ENCODE measurements at places on chromosomes 1 and 21.

- DNase-seq = no peak
These were observed 7.9 kb upstream of the DISC1 start for GRCh38 chr1:231618609-231619256.

- peak; percentile 7 for DNase-seq
These were observed 82.4 kb downstream of the CAMK2N1 start for GRCh38 chr1:20403423-20404145.

- no peak for DNase-seq
These were observed 5.8 kb upstream of the MPZL1 start for GRCh38 chr1:167716000-167716271.

DNA sequence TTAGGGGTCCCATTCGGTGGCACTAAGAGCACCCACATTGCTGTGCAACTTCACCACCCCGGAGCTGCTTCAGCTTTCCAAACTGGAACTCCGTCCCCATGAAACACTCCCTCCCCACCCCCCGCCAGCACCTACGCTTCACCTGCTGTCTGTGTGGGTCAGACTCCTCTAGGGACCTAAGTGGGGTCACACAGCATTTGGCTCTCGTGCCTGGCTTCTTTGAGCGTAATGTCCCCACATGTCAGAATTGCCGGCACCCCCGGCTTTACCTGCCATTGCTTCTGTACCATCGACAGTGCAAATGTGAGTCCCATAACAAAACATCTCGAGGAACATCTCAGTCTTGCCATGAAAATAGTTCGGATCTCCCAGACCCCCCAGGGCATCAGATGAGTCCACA lies 35.9 kb upstream of the AGPAT3 start:
- no peak for DNase-seq

DNA sequence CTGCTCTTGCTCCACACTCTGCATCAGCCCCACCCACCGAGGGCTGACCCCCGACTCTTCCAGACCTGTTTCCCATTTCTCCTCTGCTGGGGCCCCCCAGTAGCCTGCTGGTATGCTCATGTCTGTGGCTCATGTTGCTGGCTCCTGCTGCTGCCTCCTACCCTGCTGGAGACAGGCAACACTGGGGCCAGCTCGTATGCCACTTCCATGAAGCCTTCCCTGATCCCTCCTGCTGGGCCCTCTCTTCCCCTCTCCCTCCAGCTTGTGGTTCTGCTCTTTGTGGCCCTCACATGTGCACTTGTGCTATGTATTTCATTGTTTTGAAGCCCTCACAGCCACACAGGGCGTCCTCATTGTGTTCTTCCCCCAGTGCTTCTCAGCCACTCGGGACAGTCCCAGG lies 40.5 kb downstream of the CNN3 start:
- no peak for DNase-seq

DNA sequence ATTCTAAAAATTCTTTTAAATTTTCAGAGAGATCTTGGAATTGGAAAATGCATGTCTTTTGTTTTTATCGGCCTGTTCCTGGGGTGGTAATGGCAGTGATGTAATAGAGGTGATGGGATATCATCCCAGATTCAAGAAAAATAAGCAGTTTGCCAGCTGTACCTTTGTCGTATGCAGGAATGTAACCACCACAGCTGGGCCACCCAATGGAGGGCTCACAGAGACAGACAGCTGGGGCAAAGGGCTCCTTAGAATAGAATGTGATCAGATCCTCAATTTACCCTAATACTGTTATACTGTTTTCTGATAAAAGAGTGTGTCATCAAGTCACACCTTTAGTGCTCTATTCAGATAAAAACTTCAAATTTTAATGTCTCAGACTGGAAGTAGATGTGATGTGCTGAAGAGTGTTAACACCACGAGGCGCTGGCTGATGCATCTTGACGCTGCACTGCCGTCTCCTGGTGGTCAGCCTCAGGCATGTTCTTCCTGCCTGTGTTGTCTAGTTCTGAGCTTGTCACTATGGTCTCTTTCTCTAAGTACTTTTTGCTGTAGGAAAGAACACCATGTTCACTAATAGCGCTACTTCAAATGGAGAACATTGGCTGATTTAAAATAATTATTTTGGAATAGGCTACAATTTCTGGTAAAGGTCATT lies 78.8 kb downstream of the C1orf21 start:
- DNase-seq = no peak

DNA sequence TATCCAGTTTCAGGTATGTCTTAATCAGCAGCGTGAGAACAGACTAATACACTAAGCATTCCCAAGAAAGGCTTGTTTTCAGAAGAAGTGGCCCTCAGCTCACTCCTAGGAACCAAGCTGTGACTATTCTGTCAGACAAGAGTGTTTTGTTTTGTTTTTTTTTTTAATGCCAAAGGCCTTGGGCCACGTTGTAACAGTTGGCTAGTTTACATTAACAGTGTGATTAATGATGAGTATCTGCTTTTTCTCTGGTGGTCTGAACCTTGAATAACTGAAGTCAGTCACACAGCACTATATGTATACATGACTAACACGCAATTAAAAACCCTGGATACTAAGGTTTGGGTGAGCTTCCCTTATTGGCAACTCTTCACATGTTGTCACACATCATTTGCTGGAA lies 21.9 kb downstream of the DPYD start:
- DNase-seq = no peak

DNA sequence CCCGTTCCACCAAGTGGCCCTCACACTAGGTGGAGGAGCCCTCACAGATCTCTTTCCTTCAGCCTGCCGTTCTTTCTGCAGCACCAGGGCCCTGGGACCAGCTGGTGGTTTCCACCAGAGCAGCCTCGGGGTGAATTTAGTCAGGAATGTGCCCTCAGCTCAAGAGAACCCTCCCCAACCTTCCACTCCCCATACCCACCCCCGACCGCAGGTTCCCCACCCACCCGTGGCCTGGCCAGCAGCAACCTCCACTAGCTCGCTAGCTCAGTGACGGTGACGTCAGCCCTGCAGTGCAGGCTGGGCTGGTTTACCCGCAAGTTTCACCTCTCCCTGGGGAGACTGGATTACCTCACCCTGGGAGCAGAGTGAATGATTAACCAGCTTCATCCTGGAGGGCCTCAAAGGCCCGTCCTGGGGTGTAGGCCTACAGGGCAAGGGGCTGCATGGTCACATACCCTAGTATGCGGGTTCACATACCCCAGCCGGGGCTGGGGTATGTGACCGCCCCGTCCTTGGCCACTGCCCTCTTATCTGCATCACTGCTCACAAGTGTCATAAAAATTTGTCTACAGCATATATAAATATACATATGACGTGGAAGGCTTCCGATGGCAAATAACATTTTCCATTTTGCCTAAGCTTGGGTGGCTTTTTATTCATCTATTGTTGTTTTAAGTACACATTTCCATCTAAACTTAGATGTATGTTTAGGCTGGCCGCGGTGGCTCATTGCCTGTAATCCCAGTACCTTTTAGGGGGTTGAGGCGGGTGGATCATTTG lies 24.5 kb downstream of the ELF3 start:
- peak; percentile 73 for DNase-seq

- no peak for DNase-seq
These were observed 787 bp downstream of the GRIK3 start for GRCh38 chr1:37033355-37034101.

DNA sequence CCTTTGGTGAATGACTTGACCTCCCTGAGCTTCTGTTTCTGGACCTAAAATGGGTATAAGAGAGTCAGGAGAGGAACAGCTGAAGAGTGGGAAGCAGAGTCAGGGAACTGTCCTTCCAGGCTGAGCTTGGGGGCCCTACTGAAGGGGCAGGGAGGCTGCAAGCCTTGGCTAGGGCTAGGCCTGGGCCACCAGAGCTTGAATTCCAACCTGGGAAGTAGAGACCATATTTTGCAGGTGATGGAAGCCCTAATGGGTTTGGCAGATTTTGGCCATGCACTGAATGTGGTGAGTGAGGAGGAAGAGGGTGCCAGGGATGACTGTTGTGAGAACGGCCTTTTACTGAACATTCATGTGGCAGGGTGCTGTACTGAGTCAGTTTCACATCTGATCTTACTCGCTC lies 69.4 kb upstream of the KLHDC7A start:
- no peak for DNase-seq

DNA sequence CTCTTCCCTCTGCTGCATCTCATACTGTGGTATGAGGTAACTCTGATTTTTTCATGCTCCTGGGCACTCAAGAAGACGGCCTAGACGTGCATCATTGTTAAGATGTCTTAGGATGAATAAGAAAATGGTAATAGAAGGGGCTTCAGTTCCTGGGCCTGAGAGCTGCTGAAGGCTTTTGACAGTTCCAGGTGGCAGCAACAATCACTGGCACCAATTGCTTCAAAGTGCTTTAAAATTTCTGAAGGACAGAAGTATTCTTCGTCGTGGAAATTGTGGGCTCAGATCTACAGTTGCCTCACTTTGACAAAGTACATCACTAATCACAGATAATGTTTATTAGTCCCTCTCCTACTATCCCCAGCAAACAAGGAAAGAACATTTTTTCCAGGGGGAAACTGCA lies 536.6 kb upstream of the CAMK1G start:
- no peak for DNase-seq

GRCh38 chr1:230515451-230516145 lies 89.5 kb upstream of the PGBD5 start:
- no peak for DNase-seq

DNA sequence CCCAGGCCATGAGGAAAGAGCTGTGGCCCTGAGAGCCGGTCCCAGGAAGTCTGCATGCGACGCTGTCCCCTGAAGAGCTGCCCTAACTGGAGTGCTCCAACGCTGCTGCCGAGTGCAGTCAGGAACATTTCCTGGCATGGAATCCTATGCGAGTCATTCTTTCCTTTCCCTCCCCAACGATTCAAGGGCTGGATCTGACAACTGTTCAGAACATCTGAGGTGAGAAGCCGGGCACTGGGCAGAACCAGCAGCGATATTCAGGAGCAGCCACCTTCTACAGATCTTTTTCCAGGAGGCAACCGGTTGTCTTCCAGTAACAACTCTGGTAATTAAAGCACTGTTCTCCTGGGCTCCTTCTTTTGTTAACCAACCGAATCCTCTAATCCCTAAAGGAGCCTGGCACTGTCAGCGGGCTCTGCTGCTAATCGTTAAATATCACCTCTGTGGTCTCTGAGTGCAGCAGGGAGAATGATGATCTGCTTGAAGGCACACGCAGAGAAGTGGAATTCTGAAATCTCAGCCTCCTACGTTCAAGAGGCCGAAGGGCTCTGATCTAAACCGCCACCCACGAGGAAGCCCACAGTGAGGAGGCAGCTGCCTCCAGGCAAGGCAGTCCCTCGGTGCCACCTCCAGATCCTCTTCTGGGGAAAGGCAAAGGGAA lies 55.8 kb downstream of the SLC45A1 start:
- peak; percentile 89 for DNase-seq

DNA sequence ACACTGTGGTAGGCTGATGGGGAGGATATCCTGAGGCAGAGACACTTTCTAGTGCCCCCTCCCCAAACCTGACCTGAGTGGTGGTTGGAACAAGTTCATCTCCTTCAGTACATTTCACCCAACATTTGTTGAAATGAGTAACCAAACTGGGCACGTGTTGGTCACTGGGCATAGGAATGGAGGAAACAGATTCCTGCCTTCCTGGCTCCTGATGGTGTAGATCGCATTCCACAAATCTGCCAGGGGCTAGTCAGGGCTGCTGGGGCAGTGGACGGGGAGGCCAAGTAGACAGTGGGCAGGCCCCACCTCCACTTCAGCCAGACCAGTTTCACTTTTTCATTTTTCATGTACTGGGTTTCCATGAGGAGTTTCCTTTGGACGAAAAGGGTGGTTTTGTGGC lies 16.5 kb upstream of the ALX3 start:
- no peak for DNase-seq

- DNase-seq = no peak
These were observed 3.7 kb upstream of the SARS1 start for GRCh38 chr1:109210058-109210457.

DNA sequence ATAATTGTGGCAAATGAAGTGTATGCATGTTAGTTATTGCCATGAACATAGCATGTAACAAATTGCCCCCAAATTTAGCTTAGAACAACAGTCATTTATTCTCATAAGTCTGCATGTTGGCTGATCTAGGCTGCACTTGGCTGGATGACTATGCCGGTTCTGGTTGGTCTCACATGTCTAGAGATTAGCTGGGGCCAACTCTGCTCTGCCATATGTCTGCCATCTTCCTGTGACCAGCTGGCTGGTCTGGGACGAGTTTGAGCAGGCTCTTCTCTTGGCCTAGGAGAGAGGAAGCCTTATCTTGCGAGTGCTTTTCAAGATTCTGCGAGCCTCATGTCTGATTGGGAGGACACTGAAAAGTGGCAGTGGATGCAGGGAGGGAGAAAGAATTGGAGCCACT lies 198.3 kb upstream of the FAM78B start:
- no peak for DNase-seq

GRCh38 chr1:223056802-223057201 lies 86.2 kb downstream of the TLR5 start:
- DNase-seq = no peak

DNA sequence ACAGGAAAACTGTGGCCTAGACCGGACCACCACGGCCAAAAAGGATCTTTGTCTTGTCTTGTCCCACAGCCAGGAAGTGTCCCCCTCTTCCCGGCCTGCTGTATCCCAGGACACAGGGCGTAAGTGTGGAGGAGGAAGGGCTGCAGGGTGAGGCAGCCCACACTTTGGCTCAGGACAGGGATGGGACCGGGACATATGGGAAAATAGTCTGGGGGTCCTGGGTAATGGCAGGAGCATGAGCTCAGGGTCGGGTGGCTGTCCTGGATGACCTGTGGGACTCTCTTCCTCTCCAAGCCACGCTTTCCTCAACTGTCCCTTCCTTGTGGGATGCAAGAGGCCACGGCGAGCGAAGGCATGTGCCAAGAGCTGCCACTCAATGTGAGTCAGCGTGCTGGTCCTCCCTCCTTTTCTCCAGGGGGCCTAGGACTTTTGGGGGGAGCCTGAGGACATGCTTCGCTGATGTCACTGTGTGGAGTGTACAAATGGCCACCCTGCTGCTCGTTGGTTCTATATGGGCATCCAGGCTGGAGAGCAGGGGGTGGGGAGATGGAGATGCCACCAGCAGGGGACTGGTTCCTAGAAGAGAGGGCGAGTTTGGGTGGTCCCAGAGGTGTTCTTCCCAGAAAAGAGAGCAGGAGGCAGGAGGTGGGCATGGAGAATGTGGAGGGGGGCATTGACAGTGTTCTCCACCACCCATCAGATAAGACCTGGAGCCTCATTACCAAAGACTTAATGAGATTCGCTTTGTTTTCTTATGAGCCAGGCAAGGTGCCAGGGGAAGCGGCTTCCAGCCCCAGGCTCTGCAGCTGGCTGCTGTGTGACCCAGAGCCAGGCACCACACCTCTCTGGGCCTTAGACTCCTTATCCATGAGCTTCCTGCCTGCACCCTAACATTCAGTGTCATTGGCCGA lies 11.5 kb upstream of the PADI1 start:
- no peak for DNase-seq

DNA sequence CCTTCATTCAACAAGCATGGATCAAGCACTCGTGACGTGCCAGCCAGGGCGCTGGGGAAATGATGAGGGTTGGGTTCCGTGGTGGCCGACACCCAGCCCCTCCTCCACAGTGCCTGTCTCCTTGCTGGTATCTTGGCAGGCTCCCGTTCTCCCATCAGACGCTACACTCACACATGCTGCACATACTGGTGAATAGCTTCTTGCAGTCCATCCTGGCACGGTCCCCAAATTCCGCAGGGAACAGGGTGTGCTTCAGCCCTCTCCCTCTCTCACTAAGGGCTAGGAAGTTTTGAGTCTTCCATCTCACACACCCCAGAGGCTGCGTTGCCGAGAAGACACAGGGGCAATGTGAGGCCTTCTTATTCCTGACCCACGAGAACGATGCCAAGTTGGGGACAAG lies 10.1 kb upstream of the MEF2D start:
- DNase-seq = peak; percentile 69

GRCh38 chr1:65068202-65069010 lies 79.6 kb upstream of the AK4 start:
- DNase-seq = no peak

All from femur (tissue), 1 donor.